ENCODE measurements at places on chromosomes 2 and 18.

DNA sequence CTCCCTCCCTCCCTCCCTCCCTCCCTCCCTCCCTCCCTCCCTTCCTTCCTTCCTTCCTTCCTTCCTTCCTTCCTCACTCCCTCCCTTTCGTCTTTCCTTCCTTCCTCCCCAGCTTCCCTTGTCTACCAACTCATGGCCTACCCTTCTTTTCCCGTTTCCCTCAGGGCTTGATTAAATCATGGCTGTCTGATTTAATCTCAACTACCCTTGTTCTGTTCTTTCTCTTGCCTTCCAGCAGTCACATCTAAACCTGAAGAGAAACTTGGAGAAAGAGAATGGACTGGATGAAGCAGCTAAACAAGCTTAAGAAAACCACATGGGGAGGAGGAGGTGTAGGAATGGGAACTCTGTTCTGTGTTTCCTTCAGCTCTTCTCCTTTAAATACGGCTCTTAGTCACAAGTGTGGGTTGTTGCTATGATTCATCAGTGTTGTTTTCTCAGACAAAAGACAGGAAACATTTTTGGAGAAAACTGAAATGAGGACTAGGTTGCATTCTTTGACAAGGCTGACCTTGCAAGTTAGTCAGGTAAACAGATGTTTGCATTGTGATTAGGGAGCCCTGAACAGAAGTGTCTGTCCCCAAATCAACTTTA lies 177.9 kb downstream of the LRRTM1 start:
- DNase-seq, result no peak

DNA sequence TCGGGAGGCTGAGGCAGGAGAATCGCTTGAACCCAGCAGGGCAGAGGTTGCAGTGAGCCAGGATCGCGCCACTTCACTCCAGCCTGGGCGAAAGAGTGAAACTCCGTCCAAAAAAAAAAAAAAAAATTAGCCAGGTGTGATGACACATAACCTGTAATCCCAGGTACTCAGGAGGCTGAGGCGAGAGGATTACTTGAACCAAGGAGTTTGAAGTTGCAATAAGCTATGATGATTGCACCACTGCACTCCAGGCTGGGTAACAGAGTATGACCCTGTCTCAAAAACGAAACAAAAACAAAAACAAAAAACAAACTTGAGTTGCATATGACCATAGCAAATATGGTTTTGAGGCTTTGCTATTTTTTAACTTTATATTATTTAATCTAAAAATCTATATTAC lies 25.8 kb downstream of the SANBR start:
- DNase-seq, result no peak

DNA sequence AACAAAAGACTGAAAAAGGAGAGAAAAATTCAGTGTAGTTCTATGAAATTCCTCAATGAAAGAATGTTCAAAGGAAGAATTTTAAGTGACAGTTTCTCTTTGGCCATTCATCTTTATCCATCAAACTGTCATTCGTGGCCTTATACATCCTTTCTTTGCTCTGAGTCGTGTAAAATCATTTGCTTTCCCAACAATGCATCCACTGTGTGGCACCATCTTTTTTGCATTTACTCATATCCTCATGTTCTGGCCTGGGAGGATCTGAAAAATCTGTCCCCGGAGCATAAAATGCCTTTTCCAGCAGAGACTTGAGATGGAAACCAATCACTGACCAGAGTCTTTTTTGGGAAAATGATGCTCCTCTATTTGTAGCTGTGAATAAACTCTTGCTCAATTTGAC lies 240.3 kb upstream of the ETAA1 start:
- DNase-seq, result no peak

GRCh38 chr18:26657631-26658581 lies 109.6 kb upstream of the KCTD1 start:
- no peak for DNase-seq

DNA sequence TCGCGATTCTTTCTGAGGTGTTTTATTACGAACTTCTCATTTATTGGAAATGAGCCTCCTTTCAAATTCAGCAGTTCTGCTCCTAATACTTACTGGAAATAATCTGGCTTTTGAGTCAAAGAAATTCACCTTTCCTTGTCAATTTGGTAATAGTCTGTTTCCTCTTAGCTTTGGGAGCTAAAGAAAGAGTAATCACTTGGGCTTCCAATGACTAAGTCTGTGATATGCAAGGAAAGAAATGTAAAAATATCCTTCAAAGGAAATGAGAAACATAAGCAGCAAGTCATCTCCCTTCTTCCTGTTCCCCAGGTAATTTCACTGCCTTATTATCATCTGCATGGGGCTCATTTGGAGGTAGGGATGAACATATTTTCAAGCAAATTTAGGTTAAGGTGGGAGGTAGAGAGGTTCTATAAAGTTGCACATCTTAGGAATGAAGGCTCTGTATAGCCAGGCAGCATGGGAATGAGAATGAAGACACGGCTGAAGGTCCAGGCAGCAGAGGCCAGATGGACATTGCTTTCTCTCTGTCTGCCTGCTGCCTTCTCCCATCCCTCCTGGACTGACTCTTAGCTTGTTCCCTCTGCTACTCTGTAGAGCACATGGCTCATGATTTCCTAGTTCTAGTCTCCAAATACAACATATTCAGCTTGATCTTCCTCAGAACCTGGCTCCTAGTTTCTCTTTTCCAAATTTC lies 1.0 kb downstream of the SPP2 start:
- DNase-seq, result no peak

DNA sequence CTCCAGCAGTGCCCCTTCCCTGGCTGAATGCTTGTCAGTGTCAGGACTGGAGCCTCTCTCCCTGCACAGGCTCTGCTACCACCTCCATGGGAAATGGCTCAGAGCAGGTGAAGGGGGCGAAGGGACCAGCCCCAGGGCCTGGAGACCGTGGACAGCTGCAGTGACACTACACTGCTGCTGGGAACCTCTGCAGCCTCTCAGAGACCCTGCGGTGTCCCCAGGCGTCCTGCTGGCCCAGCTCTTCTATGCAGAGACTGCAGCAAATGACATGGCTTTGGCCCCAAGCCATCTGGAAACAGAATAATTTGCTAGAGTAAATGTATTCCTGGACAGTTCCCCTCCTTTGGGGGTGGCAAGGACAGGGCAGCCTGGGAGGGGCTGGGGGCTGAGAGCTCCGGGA lies 53.2 kb downstream of the CIB4 start:
- no peak for DNase-seq

GRCh38 chr2:140508756-140509155 lies 1622.1 kb downstream of the LRP1B start:
- no peak for DNase-seq

GRCh38 chr2:64854773-64855237 lies 134.4 kb upstream of the SLC1A4 start:
- DNase-seq, result no peak

DNA sequence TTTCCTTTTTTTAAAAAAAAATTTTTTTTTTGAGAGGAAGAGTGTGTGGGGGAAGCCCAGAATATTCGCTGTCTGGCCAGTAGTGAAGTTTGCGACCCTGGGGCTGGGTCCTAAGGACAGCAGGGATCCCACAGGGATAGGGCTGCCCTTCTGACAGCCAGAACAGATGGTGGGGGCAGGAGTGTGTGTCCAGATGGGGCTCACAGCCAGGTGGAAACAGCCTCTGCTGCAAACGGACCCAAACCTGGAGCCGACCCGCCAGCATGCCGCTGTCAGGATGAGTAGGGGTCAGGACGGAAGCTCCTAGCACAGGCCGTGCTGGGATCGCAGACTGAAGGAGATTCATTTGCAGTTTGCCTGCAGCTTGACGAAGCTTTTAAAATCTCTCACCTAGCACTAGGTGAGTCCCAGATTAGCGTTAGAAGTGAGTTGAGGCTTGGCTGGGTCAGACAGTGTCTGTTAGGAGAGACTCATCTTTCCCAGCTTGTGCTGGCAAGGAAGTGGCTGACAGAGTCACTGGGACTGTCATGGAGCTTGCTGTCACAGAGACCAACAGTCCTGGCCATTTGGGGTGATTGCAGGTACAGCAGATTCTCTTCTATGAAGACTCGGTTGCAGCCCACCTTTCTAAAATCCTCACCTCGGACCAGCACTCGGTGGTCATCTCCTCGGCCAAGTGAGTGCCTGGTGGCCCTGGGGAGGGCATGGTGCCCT lies 93.4 kb downstream of the DGKD start:
- no peak for DNase-seq

DNA sequence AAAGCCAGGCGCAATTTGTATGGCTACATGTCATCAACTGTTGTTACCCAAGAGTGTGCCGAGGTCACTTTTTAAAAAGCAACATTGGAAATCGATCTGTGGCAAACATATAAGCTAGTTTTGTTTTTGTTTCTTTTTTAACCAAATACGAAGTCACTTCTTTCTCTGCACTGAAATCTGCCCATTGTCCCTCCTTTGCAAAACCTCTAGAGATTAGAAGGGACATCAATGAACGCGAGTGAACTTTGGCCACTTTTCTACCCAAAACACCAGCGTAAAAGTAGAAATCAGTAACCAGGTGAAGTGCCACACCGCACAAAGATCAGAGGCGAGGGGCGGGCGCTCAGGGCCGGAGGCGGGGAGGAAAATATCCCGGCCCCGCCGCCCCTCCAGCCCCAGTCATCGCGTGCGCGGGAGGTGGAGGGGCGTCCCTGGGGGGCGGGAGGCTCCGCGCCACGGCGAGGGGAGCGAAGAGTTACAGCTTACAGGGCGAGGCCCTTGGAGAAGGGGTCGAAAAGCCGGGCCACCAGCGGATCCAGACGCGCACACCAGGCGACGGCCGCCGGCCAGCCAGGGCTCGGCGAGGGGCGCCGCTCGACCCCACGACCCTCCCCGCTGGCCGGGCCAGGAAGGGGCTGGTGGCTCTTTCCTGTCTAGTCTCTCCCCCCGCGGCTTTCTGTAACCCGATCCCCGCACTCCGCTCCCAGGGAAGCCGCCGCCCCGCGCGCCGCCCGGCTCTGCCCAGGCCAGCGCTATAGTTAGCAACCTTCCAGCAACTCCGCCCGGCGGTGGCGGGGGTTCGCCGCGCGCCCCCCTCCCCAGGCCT lies 993 bp downstream of the RBMS1 start:
- DNase-seq, result peak; percentile 33

DNA sequence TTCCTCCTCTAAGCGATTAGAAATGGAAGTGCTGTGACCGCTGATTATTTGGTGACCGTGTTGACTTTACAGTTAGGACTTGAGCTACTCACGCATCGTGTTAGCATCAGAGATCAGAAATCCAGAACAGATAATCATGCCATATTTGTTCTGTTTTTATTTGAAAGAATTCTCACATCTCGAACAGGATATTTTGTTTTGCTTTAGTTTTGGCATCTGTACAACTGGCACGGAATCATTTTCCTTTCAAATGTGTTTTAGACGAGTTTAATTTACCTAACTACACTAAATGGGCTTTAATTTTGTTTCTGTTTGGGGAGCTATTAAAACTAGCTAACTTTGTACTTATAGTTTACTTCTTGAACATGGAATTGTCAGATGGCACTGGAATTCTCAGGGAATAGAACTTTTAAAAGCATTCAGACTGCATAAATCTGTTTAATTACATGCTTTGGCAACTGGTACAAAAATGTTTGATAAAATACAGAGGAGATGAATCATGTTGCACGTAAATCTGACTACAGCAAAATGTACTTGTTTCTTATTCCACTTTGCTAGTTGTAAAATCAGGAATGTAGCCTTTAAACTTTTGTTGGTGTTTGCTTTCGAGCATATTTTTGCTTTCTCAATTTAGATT lies 1.4 kb downstream of the ITPRID2 start:
- DNase-seq, result no peak

DNA sequence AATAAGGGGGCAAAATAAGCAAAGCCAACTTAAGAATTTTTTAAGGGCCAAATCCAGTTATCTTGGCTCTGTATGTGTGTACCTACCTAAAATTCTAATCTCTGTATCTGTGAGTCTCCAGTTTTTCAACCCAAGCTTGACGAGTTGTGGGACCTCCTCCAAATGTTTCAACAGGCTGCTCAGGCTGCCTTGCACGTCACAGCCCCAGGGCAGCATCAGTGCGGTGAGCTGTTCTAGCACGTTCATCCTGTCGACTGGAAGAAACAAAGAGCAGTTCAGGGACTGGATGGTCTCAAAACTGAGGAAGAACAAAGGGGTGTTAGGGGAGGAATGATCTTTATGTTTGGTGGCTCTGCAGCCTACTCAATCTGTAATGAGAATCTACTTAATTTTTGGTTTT lies 29.4 kb downstream of the NLRC4 start:
- DNase-seq, result no peak

GRCh38 chr2:91442246-91442905 lies 2750.9 kb downstream of the RPIA start:
- DNase-seq, result no peak

DNA sequence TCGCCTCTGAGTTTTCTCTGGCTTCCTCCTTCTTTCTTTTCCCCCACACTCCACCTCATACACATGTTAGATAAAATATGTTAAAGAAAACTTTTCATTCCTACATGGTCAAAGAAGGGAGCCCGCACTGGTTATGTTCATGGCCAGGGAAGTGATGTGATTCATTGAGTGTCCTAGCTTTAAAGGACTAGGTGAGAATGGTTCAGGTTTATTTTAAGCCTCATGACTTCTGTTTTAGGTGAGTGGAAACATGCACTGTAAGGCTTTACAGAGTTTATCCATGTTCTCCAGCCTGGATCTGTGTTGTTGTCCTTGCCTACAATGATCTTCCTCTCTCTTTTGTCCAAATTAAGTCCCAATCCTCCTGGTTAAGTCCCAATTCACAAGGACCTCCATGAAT lies 56.5 kb downstream of the RASGRP3 start:
- DNase-seq, result no peak

- DNase-seq, result no peak
These were observed 461.0 kb downstream of the DLGAP1 start for GRCh38 chr18:3993941-3994687.

GRCh38 chr18:60978338-60978737 lies 354.9 kb upstream of the CDH20 start:
- DNase-seq, result no peak

GRCh38 chr2:18238209-18238608 lies 322.2 kb downstream of the RDH14 start:
- no peak for DNase-seq

GRCh38 chr2:227504700-227505099 lies 32.7 kb downstream of the AGFG1 start:
- DNase-seq, result no peak

- no peak for DNase-seq
These were observed 167.0 kb upstream of the ZC3H15 start for GRCh38 chr2:186319105-186319504.

DNA sequence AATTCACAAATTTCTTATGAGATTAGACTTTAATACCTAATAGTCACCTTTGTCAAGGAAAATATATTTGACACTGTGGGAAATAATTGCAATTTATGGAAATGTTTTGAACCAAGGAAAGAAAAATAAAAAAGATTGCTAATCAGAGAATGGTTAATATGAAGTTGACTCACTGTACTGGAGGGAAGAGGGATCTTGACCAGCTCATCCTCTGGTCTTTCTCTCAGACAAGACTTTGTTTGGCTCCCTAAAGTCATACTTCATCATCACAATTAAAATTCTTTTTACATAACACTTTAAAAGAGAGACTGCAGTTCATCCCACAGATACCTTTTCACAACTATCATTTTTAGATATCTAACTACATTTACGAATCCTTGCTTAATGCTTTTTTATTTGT lies 538.5 kb upstream of the ZEB2 start:
- no peak for DNase-seq

GRCh38 chr2:56682397-56682760 lies 498.6 kb downstream of the CCDC85A start:
- no peak for DNase-seq
